ENCODE measurements at places on chromosomes 6 and 20.

DNA sequence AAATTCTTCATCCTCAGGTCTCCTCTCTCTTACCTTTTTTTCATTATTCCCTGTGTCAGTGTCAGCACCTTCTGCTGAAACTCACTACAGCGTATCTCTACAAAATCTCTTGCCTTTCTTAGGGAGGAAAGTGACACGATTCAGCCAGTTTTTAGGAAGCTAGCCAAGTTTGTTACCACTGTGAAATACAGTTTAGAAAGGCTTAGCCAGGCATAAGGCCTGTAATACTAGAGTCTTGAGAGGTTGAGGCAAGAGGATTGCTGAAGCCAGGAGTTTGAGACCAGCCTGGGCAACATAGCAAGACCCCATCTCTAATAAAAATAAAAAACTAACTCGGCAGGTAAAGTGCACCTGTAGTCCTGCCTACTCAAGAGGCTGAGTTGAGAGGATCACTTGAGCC lies 16.7 kb downstream of the TAB2 start:
- DNase-seq = no peak

GRCh38 chr20:1415667-1416468 lies 23.0 kb upstream of the FKBP1A start:
- DNase-seq = no peak

DNA sequence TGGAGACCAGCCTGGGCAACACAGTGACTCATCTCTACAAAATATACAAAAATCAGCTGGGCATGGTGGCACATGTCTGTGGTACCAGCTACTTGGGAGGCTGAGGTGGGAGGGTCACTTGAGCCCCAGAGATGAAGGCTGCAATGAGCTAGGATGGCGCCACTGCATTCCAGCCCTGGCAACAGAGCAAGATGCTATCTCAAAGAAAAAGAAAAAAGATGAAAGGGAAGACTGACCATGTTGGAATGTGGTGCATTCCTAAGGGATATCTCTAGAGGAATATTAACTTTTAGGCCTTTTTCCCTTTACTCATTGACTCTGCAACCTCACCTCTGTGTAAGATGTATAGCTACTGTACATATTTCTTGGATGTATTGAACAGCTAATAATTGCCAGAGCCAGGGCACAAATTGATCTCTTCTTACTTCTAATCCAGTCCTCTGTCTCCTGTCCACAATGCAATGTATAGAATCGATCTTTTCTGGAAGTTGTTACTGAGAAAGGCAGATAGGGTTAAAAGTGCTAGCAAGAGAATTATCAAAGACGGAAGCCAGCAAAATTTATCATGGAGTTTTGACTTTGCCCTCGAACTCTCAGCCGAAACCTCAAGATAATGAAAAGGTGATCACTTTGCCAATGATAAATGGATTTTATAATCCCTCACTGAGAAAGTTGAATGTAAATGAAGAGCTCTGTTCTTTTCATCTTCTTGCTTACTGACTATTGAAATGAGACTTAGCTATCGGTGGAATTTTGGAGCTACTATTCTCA lies 46.3 kb downstream of the GCNT2 start:
- no peak for DNase-seq

GRCh38 chr6:132041706-132042105 lies 90.5 kb upstream of the CCN2 start:
- no peak for DNase-seq

GRCh38 chr6:108868647-108869046 lies 20.4 kb downstream of the ARMC2 start:
- no peak for DNase-seq

- no peak for DNase-seq
Measured at GRCh38 chr6:117601811-117602150, 530 bp downstream of the GOPC start.

- no peak for DNase-seq
Measured at GRCh38 chr6:22800451-22800850, 231.1 kb downstream of the HDGFL1 start.

DNA sequence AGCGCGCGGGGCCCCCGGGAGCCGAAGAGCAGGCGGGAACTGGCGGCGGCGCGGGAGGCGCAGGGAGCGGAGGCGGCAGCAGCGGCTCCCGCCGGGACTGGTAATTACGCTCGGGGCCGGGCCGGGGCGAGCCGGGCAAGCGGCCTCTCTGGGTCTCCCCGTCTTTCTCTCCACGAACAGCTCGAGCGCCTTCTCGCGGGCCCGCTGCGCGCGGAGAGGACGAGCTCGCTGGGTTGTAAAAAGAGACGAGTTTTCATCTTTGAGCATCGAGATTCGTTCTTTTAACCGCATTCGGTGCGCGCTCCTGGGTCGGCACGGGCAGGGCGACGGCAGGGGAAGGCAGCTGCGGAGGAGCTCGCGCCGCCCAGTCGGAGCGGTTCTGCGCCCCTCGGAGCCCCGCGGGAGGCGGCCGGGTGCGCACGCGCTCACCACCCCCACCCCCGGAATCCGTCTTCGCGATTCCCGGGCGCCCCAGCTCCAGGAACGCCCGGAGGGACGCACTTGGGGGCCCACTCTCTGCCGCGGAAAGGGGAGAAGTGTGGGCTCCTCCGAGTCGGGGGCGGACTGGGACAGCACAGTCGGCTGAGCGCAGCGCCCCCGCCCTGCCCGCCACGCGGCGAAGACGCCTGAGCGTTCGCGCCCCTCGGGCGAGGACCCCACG lies 38.0 kb downstream of the YTHDF1 start:
- no peak for DNase-seq

DNA sequence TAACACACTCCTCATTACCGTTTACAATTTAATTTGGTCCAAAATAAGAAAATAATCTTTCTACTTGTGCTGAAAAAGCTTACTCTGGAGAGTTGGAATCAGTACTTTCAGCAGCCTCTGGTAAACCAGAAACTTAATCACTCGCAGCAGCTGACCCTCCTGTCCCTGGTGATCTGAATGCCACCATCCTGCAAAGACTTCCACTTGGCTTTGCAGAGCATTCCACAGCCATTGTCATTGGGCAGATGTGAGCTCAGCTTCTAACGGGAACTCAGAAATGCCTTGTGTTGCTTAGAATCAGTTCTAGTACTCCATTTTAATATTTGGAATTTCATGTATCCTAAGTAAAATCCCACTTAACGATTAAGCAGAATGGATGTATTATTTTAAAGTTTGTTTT lies 59.7 kb downstream of the PHACTR1 start:
- no peak for DNase-seq

GRCh38 chr6:13437218-13437996 lies 50.0 kb downstream of the GFOD1 start:
- no peak for DNase-seq

Measured in T-helper 1 cell (primary cell).